Hematopoietic multipotent progenitor cell treated with erythropoietin and hydrocortisone succinate and interleukin-3 and kit ligand, for 8 days (in vitro differentiated cells): ENCODE measurements at places on chromosomes 2 and 18.
A peak's percentile ranks its signal among the peaks of the same experiment; 100 is the strongest.

- no peak for DNase-seq
Observed at GRCh38 chr18:46051731-46052461, 20.2 kb downstream of the PSTPIP2 start.

DNA sequence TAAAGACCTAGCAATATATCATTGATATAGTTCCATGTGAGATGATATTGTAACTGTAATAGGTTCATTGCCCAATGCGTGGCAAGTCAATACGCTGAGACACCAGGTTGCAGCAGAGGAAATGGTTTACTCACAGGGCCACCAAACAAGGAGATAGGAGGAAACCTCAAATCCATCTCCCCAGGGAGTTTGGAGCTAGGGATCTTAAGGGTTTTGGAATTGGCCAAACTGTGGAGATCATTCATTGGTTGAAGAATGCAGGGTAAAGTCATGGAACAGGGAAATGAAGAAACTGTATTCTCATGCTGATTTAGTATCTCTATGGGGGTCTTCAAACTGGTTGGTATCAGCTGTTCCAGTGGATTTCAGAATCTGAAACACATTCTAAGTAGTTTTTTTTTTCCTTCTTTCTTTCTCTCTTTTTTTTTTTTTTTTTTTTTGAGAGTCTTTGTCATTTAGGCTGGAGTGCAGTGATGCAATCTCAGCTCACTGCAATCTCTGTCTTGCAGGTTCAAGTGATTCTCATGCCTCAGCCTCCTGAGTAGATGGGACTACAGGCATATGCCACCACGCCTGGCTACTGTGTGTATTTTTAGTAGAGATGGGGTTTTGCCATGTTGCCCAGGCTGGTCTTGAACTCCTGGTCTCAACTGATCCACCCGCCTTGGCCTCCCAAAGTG is 30.7 kb upstream of the PPM1B start:
- no peak for DNase-seq

- peak; percentile 89 for DNase-seq
Observed at GRCh38 chr18:23540867-23541266, 37.6 kb downstream of the RMC1 start.

DNA sequence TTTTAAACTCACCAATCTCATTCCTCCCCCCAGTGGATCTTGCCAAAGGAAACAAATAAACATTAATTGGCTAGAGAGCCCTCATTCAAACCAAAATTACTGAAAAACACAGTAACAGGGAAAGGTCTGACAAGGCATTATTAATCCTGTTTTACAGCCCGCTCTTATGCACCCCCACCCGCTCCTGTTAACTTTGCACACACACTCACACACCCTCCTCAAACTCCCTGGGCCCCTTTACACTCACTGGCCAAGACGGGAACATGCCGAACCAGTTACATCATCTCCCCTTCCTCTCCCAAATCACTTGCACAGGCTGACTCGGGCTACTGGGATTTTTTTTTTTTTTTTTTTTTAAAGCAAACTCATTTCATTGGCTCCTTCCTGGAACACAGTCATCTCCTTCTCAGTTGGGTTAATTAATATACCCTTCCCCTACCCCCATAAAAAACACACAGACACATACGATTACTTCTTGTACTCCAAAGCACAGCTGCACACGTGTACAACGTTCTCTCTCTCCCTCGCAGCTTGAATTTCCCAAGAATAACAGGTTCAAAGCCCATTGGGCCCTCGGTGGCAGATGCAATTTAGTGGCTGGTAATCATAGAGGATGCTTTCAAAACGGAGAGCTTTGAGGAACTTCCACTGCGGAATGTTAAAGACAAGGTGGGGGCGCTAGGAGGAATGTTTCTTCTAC is 31.8 kb downstream of the KLF7 start:
- no peak for DNase-seq

- no peak for DNase-seq
Observed at GRCh38 chr2:55861733-55862132, 61.8 kb downstream of the EFEMP1 start.

DNA sequence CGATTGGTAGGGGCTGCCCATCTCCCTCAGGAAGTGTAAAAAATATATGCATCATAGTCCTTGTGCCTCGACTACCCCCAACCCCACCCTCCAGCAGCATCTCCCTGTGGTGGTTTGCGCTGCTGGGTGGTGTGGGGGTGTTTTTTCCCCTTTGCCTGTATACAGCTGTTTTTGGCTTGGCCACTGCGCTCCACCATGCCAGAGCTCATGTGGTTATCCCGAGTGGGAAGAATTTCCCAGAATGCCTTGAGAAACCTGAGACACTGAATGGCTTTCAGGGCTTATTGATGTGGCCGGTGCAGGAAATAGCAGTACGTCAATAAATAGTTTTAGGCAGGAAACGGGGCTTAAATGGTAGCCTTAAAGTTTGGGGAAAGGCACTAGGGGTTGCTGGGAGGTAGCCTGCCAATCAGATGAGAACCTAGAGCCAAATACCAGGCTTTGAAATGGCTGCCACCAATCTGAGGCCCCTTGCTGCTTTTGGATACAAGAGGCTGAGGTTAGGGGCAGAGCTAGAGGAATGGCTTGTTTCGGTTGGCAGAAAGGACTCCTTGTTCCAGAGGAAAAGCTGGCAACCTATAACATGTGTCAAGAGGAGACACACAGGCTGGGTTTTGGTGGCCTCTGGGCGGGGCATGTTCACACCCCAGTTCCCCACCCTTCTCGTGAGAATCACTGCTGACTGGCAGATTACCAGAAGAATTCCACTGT is 144.1 kb downstream of the SMAD7 start:
- no peak for DNase-seq

- no peak for DNase-seq
Observed at GRCh38 chr2:162608901-162609300, 229.7 kb downstream of the KCNH7 start.

GRCh38 chr2:148184976-148185375 is 164.1 kb downstream of the MBD5 start:
- no peak for DNase-seq

- DNase-seq = no peak
Observed at GRCh38 chr2:23291239-23291638, 93.7 kb upstream of the KLHL29 start.

- no peak for DNase-seq
Observed at GRCh38 chr2:191051177-191051576, 37.2 kb upstream of the STAT1 start.

DNA sequence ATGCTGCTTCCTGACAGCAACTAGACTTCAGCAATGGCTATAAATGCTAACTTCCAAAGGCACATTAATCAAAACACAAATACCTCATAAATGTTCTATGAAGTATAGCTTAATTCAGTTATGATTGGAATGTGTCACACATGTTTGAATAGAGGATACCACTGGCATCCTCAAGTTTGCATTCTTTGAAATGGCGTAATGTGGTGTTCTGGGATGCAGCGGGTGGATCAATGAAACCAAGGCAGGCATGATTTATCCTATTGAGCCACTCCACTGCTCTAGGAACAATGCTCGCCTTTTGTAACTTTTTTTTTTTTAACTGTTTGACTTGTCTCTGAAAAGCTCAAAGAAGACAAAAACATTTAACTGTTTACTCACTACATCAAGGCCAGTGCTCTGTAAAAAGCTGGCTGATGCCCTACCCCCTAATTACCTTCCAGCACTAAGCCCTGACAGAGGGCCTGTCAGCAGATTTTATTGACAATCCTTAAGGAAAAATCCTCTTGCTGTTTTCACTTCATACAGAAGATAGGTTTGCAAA is 278.8 kb upstream of the SESTD1 start:
- DNase-seq = no peak

- DNase-seq = no peak
Observed at GRCh38 chr2:197890168-197890567, 85.8 kb downstream of the PLCL1 start.

DNA sequence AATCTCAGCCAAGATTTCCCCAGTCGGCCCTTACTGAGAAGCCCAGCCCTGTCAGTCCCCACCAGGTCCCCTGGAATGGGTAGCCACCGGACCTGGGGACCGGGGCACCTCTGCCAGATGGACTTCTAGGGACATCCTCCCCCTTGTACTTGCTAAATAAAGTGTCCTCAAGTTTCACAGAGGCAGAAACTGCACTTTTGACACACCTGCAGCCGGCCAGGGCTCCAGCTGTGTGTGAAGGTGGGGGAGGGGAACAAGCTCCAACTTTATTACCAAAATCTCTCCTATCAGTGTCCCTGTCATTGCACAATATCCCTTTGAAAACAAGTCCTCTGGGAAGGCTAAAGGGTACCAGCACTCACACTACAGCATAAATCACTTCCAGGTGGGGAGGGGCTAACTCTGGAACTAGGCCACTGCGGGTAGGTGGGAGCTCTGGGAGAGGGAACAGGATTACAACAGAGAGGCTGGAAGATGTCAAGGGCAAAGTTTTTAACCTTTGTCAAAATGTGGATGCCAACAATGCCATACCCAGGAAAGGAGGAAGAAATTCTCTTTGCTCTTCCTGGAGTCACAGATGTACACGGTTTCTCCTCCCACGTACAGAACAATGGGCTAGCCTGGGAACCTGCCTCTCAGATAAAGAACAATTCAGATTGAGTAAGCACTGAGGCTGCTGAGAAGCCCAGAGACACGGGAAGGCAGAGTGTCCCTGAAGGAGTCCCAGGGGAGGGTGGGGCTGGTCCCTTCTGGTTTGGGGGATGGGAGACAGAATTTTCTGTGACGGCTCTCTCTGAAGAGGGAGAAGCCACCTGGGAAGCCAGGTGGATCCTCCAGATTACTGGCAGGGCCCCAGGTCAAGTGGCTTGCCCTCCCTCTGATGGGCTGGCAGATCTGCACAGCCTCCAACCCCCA is 11.0 kb downstream of the SDC1 start:
- no peak for DNase-seq

- no peak for DNase-seq
Observed at GRCh38 chr2:37645836-37646235, 25.6 kb downstream of the CDC42EP3 start.

DNA sequence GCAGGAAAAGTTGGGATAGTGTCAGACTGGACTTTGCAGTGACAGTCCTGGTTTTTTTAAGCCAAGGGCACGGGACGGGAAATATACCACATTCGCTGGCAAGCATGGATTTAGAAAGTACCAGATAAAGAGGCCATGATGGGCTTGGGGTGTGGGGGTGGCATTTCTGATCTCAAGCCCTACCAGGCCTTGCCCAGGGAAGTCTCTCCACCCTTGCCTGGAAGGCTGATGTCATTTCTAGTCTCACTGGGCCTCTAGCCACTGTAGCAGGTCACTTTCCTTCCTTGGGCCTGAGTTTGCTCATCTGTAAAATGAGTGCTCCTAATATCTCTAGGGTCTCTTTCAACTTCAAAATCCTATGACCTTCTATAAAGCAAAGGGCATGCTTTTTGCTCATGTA is 1.8 kb downstream of the ZBTB7C start:
- no peak for DNase-seq

DNA sequence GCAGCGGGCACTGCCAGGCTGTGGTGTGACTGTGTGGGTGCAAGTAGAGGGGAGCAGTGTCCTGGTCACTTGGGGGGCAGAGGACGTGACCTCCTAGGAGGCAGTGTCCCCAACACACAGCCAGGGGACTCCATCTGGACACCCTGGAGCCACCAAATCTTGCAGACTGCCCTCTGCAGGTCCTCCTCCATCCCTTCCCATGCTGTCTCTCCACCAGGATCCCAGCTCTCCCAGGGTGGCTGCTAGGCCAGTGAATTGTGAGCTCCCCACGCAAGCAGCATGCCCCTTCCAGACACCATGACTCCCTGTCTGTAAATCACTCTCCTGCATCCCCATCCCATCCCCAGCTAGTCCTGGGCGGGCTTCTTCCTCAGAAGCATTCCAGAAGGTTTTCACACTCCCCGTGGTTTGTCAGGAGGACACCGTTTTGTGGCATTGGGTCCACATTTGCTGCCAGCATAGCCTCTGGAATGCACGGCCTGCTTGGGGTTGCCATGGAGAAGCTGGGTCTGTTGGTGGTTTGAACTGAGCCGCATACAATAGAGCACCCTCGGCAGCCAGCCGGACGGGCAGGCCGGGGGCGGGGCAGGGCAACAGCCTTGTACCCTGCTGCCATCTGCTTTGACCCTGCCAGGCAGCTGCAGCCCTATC is 210.7 kb downstream of the KLHL29 start:
- DNase-seq = no peak

- DNase-seq = no peak
Observed at GRCh38 chr2:181785691-181786344, 105.5 kb upstream of the NEUROD1 start.

- DNase-seq = no peak
Observed at GRCh38 chr2:70024284-70024683, 62.9 kb upstream of the ASPRV1 start.

DNA sequence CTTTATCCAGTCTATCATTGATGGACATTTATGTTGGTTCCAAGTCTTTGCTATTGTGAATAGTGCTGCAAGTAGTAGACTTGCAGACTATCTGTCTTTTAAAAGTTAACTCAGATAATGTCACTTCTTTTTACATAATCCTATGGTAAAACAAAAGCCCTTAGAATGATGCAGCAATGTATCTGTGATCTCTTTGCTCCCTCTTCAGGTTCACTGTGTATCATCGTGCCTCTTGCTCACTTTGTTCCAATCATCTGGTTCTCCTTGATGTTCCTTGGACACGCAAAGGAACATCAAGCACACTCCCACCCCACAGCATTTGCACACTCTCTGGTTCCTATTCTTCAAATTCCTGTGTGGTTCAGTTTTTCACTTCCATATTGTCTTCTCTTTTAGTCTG is 472.5 kb upstream of the ZNF804A start:
- DNase-seq = no peak

DNA sequence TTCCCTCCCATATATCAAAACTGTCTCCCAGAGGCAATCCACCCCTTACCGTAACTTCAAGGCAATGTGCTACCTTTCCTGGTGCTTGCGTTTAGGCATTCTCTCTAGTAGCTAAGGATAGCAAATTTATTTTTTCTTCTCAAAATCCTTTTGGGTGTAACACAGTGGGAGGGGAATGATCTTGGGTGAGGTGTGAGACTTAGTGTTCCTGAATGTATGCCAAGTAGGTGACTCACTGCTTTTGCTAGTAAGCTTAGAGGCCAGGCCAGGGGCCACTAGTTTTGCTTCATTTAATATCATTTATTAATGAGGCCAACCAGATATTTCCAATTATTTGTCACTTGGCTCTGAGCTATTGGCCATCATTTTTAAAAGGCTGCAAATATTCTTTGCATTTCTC is 135.5 kb downstream of the NAPG start:
- no peak for DNase-seq

DNA sequence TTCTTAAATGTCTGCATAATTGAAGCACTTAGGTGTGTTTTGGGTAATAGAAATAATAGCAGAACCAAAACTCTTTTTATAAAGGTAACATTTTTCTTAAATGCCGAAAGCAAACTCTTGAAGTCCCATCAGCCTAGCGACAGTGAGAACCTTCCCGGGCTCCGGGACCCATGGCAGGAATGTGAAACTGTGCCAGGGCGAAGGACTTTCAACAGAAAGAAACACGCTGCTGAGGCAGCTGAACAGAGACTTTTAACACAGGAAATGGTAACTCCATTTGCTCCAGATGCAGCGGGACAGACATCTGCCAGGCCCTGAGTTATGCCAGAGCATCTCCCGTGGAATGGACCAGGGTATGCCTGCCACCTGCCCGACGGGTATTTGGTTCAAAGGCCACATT is 34.3 kb downstream of the SALL3 start:
- DNase-seq = no peak

GRCh38 chr18:77478646-77479442 is 229.2 kb downstream of the GALR1 start:
- DNase-seq = no peak

GRCh38 chr2:88692187-88692586 is 714 bp downstream of the RPIA start:
- DNase-seq = peak; percentile 63
